CD4-positive, CD25-positive, alpha-beta regulatory T cell (primary cell): ENCODE measurements at places on chromosomes 5 and 9. TPM values are rescaled to one million over a fixed set of nuclear protein-coding genes. Genes with fewer than 3 reads are reported as not detected.

DNA sequence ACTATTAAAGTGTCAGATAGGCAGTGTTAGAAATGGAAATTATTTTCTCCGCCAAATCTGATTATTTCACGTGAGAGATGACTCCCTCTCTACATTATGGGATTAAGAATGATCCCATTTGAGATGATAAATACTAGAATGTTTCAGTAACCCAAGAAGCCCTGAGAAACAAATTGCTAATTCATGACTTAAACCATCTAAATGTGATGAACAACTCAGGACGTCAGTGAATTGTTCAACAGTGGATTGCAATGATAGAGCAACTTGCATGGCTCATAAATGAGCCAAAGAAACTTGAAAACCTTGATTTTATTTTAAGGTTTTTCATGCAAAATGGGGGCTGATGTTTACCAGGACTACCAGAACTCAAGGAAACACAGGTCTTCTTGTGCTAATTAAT lies 350.5 kb upstream of the WWC1 start:
- H3K27ac ChIP-seq: no peak overlapping the region
- H3K27me3 ChIP-seq: no peaks in the 10 kb centered on the region
- no peak for DNase-seq
- no peaks in the 10 kb centered on the region for H3K36me3 ChIP-seq
- H3K4me3 ChIP-seq: no peak overlapping the region
- H3K4me1 ChIP-seq: no peaks in the 10 kb centered on the region

Gene QRFP
- not detected for total RNA-seq

GRCh38 chr5:148418511-148418910 lies 34.8 kb downstream of the FBXO38 start:
- no peak overlapping the region for H3K27ac ChIP-seq
- no peak overlapping the region for H3K4me3 ChIP-seq
- no peaks in the 10 kb centered on the region for H3K27me3 ChIP-seq

DNA sequence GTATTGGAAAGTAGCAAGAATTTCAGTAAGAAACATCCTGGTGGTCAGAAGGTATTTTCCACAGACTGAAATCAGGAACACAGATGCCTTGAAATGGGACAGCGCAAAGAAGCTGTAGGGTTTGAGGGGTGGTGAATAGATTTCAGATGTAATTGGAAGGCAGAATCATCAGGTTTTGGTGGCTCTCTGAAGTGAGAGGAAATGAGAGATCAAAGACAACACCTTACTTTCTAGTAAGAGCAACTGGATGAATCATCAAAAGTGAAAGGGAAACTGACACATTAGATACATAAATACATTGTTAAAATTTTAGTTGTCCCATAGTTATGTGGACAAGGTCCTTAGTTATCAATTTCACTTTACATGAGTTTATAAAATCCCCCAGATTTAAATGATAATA lies 188.2 kb upstream of the SLC27A6 start:
- no peak overlapping the region for H3K4me3 ChIP-seq
- H3K27ac ChIP-seq: no peak overlapping the region
- no peaks in the 10 kb centered on the region for H3K27me3 ChIP-seq

Gene TMEM245
- 33.7 TPM for total RNA-seq

- DNase-seq: no peak
- H3K4me3 ChIP-seq: no peak overlapping the region
- H3K27me3 ChIP-seq: no peaks in the 10 kb centered on the region
Observed at GRCh38 chr5:125316391-125316790, 570.0 kb upstream of the ZNF608 start.

- H3K36me3 ChIP-seq: no peaks in the 10 kb centered on the region
- peaks cover 4% of the 10 kb centered on the region for H3K4me1 ChIP-seq
- H3K27ac ChIP-seq: no peak overlapping the region
Observed at GRCh38 chr5:100609594-100609993, 74.4 kb downstream of the FAM174A start.

Gene BDP1
- 39.3 TPM for total RNA-seq

Gene COL15A1
- not detected for total RNA-seq

Gene CSNK1A1
- 234 TPM for total RNA-seq

GRCh38 chr9:136861874-136862457 lies 4.1 kb downstream of the EDF1 start:
- peaks cover 11% of the 10 kb centered on the region for H3K4me1 ChIP-seq
- H3K4me3 ChIP-seq: no peak overlapping the region
- no peak overlapping the region for H3K27ac ChIP-seq
- H3K36me3 ChIP-seq: peaks cover 28% of the 10 kb centered on the region
- DNase-seq: no peak
- no peaks in the 10 kb centered on the region for H3K27me3 ChIP-seq

DNA sequence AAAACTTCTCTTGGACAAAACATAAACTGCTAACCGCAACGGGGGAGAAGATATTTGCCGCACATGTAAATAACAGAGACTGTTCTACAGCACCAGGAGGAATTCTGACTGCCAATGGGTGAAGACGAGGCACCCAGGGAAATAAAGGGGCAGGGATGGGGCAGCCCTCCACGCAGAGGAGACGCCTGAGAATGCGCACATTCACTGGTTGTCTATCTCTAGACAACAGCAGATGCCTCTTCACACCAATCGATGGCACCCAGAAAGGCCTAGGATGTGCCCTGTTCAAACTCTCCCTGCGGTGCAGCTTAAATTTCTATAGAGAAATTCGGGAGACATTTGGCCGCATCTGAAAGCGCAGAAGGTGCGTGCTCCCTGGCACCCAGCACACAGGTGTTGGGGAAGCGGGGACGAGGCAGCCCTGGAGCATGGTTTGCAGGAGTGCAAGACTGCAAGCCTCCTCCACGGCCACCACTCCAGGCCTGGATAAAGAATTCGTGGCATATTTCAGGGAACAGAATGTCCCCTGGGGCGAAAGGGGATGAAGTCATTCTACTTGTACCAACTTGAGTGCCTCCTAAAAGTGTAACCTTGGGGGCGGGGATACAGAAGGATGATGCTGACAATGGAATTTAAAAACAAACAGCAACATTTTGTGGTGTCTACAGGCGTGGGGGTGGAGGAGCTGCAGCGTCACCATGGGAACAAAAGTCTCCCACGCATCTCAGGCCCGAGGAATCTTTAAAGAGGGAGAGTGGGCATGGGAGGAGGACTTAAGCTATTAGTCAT lies 6.3 kb upstream of the IRX2 start:
- DNase-seq: no peak
- H3K4me3 ChIP-seq: no peak overlapping the region
- peaks cover 5% of the 10 kb centered on the region for H3K4me1 ChIP-seq
- no peak overlapping the region for H3K27ac ChIP-seq
- no peaks in the 10 kb centered on the region for H3K36me3 ChIP-seq

DNA sequence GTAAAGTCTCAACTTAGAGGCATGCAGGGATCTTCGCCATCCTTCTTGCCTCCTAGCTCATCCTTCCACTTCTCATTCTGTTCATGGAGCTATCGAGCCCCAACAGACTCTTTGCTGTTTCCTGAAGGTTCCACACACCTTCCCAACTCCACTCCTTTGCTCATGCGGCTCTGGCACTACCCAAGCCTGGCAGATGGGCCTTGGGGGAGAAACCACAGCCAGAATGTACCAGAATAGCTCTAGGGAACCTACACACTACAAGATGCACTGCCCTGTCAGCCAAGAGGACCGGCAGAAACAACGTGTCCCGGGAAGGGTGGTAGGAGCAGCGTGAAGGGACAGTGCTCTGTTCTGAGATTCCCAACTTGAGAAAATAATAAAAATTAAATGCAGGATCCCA lies 178.9 kb downstream of the GABBR2 start:
- no peak for DNase-seq
- no peak overlapping the region for H3K4me3 ChIP-seq
